Spleen (tissue), 13 donors: ENCODE measurements at places on chromosomes 12 and 14. TPM values are rescaled to one million over a fixed set of nuclear protein-coding genes. Genes with fewer than 3 reads are reported as not detected.

Gene LGR5
- total RNA-seq, result not detected

Gene TGM1
- 3.8 TPM for total RNA-seq

Gene ITFG2
- 79.3 TPM for total RNA-seq

DNA sequence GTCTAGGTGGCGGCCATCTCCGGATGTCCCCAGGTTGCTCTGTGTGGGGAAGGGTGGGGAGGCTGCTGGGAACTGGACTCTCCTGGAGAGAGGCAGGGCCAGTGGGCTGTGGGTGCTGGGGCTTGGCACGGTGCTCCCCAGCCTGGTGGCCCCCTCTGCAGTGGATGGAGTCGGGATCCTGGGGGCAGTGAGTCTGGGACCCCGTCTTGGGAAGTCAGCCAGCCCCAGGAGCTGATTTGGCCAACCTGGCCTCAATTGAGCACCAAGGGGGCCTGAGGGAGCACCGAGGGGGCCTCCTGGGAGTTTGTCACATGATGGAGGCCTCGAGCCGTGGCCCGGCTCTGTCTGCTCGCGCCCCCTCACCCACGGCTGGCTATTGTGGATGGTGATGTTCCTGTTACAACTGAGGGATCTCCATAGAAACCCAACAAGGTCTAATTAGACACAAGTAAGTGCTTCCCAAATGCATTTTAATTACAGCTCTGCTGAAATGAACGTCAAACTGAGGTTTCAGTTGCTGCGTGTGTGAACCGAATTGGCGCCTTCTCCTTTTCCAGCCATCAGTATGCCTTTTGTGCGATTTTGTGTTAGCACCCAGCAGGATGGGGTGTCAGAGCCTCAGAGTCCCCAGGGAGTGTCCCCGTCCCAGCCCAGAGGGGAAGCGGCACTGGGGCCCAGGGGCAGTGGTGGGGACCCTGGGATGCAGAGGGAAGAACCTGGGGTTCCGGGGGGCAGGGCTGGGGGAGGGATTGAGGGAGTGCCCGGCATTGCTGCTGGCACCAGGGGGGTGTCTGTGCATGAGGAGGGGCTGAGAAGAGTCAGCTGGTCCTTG, 71.8 kb downstream of the KIF26A start:
- peaks cover 16% of the 10 kb centered on the region for H3K27me3 ChIP-seq
- no peak overlapping the region for H3K4me3 ChIP-seq
- H3K4me1 ChIP-seq, result no peaks in the 10 kb centered on the region

Gene GLIPR1L2
- 1.2 TPM for total RNA-seq
